ENCODE measurements at places on chromosomes 3 and 15.

DNA sequence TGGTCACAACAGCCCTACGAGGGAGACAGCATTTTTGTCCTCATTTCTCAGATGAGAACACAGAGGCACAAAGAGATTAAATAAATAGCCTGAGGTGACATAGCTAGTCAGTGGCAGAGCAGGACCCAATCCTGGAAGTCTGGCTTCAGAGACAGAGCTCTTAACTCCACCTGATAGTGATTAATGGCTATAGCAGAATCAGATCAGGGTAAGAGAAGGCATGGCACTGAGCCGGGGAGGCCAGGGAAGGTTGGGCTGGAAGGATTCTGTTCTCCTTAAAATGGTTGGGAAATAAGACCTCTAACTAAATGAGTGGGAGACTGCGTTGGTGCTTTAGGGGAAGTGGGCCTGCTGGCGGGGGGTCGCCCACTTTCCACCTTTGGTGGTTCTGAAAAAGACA, 104.5 kb downstream of the VGLL4 start:
- no peak for DNase-seq

- DNase-seq: no peak
Observed at GRCh38 chr3:43423142-43423541, 136.8 kb downstream of the SNRK start.

- no peak for DNase-seq
Observed at GRCh38 chr3:135929670-135930069, 35.9 kb upstream of the PPP2R3A start.

DNA sequence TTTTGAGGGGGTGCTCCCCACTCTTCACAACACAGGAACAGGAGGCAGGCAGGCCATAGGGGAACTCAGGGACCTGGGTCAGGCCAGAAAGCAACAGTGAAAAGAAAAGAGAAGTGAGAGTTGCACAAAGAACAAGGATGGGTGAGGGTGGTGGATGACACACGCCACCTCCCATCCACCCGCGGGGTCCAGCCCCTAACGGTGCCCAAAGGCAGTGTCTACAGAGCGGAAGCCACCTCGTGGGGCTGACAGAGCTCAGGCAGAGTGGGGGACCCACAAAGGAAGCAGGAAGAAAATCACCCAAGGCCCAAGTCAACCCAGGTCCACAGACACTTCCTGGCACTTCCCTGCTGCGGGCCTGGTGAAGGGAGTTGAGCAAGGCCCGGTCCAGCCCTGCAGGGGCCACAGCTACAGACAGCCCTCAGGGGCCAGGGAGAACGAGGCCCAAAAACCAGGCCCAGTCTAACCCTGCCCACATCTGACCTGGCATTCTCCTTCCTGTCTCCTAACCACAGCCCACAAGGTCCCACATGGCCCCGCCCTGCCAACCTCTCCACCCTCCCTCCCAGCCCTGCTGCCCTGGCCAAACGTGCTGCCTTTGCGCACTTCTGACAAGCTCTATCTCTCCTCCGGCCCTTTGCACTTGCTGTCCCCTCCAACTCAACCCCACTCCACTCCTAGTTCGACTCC, 5.9 kb downstream of the NUP210 start:
- no peak for DNase-seq

DNA sequence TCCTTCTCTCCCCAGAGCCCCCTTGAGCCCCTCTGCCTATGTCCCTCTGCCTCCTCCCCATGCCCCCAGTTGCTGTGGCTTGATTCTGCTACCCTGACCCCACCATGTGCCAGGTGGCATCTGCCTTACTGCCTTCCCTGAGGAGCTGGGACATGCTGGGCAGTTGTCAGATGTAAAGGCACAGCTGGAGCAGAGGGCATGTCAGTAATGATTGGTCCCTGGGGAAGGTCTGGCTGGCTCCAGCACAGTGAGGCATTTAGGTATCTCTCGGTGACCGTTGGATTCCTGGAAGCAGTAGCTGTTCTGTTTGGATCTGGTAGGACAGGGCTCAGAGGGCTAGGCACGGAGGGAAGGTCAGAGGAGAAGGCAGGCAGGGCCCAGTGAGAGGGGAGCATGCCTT, 3.5 kb upstream of the PPCDC start:
- DNase-seq: no peak

- no peak for DNase-seq
Observed at GRCh38 chr3:173912126-173912525, 514.6 kb downstream of the NLGN1 start.

DNA sequence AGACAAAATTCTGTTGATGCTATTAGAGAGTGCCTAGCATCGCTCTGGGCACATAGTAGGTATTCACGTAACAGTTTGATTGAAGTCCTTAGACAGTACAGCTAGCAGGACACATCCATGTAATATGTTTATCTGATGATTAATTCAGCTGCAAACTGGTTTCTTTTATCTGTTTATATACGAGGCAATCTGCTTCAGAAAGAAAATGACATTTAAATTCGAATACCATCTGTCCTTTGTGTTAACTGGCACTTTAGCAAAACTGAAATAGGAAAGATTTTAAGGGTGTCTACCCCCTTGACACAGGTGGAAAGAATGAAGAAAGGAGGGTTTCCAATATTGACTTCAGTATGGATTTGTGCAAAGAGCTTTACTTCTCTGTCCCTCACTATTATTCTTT, 192.5 kb downstream of the MFSD1 start:
- DNase-seq: no peak

GRCh38 chr15:26148156-26148860, 285.2 kb upstream of the ATP10A start:
- no peak for DNase-seq

GRCh38 chr3:117674321-117674720, 964.7 kb downstream of the TUSC7 start:
- DNase-seq: no peak

DNA sequence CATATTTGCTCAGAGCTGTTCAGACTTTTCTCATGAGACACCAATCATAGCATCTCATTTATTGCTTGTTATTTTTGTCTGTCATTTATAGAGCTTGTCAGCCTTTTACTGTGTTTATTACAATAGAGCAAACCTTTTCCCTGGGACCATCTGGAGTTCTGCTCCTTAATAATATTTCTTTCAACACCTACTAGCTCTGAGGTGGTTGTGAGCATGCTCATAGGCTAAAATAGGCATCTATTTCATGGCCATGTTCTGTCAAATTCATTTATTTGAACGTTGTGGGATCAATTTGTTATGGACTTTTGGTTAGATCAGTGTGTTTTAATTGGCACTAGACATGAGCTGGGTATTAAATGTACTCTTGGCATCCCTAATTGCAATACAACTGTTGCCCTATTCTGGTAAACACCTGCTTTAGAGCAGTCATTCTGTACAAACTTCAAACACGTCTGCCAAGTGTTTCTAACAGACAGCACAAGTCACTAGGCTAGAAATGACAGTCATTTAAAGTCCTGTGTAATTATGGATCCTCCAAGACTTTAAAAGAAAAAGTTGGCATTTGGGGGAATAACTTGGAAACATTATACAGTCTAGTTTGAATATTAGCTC, 766.3 kb downstream of the ZNF385D start:
- DNase-seq: no peak

DNA sequence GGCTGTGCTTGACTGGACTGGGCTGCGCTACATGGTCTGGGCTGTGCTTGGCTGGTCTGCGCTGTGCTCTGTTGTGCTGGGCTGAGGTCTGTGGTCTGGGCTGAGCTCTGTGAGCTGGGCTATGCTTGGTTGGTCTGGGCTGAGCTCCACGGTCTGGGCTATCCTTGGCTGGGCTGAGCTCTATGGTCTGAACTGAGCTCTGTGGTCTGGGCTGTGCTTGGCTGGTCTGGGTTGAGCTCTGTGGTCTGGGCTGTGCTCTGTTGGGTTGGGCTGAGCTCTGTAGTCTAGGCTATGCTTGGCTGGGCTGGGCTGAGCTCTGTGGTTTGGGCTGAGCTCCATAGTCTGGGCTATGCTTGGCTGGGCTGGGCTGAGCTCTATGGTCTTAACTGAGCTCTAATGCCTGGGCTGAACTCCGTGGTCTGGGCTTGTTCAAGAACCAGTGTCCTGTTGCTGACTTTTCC, 92.0 kb downstream of the PLXNA1 start:
- DNase-seq: no peak

DNA sequence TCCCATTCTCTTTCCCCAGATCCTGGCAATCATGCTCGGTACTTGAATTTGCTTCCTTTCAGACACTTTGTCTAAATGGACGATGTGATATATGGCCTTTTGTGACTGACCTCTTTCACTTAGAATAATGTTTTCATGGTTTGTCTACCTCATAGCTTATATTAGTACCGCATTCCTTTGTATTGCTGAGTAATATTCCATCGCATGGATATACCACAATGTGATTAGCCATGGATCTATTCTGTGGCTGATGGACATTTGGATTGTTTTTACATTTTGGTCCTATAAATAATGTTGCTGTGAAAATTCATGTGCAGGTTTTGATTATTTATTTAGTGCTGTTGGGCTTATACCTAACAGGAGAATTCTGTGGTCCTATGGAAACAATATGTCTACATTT, 458.6 kb downstream of the GABRG3 start:
- DNase-seq: no peak

- no peak for DNase-seq
Observed at GRCh38 chr15:96521386-96521785, 190.9 kb downstream of the NR2F2 start.

GRCh38 chr3:39671116-39671515, 138.3 kb upstream of the MYRIP start:
- no peak for DNase-seq

GRCh38 chr3:71495708-71496472, 87.6 kb downstream of the FOXP1 start:
- DNase-seq: no peak

GRCh38 chr3:149532489-149533180, 58.1 kb downstream of the TM4SF4 start:
- DNase-seq: no peak

DNA sequence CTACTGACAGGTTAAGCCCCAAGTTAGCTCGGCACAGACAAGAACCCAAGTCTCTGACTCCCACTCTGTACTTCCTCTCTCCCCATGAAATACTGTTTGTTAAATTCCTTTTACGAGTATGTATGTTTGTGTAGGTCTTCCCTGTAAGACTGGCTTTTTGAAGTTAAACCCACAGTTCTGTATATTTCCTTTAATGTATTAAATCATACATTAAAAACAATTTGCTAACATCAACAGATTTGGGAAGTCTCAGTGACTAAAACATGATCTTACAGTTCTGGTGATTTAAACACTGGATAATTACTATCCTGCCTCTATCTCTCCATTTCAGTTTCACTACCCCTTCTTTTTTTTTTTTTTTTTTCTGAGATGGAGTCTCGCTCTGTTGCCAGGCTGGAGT, 4.4 kb downstream of the CMTM6 start:
- DNase-seq: no peak

DNA sequence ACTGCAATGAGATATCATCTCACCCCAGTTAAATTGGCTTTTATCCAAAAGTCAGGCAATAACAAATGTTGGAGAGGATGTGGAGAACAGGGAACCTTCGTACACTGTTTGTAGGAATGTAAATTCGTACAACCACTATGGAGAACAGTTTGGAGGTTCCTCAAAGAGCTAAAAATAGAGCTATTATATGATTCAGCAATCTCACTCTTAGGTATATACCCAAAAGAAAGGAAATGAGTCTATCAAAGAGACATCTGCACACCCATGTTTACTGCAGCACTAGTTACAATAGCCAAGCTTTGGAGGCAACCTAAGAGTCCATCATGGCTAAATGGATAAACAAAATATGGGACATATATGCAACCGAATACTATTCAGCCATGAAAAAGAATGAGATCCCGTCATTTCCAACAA, 68.0 kb upstream of the HES1 start:
- DNase-seq: no peak

DNA sequence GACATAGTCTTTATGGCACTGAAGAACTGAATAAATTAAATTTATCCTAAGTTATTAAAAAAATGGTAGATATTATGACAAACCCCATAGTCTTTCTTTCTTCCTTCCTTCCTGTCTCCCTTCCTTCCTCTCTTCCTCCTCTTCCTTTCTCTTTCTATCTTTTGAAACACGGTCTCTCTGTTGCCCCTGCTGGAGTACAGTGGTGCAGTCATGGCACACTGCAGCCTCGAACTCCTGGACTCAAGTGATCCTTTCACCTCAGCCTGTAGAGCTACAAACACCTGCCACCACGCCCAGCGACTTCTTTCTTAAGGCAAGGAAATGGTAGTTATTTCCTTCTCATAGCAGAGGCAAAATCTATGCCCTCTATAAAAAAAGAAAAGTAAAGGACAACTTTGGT, 354.6 kb downstream of the GAP43 start:
- no peak for DNase-seq

- no peak for DNase-seq
Observed at GRCh38 chr15:47801522-47801921, 84.2 kb downstream of the SEMA6D start.

DNA sequence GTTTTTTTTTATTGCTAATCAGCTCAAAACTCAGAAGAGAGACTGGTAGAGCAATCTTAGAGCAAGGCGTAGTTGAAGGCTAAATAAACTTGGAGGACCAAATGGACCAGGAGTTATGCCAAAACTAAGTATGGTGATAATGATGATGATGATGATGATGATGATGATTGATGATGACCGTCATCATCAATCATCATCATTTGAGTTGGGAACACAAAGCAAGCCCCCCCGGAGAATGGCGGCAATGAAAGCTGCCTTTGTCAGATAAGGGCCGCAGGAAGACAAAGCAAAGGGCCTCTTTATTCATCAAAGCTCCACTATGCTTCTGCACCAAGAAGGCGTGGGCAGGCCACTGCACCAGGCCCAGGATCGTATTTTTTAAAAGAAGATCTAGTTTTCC, 82.1 kb upstream of the RAD18 start:
- DNase-seq: no peak

- no peak for DNase-seq
Observed at GRCh38 chr3:13106308-13107001, 33.2 kb upstream of the IQSEC1 start.

GRCh38 chr3:108036984-108037741, 53.7 kb downstream of the CD47 start:
- DNase-seq: peak; percentile 93

GRCh38 chr15:89749054-89749453, 2.0 kb downstream of the MESP1 start:
- DNase-seq: no peak

DNA sequence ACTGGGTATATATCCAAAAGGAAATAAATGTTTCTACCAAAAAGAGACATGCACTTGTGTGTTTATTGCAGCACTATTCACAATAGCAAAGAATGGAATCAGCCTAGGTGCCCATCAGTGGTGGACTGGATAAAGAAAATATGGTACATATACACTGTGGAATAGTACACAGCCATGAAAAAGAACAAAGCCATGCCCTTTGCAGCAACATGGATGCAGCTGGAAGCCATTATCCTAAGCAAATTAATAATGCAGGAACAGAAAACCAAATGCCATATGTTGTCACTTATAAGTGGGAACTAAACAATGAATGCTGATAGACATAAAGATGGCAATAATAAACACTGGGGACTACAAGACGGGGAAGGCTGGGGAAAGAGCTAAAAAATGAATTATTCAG, 102.9 kb downstream of the RPL39L start:
- DNase-seq: no peak
